ENCODE measurements at places on chromosomes 11 and 22. TPM values are rescaled to one million over a fixed set of nuclear protein-coding genes. Genes with fewer than 3 reads are reported as not detected.

DNA sequence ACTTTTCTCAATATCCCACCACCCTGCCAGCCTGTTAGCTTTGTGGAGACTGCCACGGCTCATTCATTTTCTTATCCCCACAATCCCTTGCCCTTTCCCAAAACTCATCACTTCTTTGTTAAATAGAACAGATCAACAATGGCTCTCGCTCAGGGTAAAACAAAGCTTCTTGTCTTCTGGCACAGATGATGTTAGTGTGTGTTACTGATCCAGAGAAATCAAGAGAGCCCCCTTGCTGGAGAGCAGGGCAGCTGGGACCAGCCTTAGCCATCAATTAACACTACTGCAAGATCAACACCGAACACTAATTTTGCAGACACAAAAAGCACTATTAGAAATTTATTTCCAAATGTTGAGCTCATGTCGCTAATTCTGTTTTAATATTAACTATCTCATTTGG lies 420.9 kb downstream of the TENM4 start:
- DNase-seq: no peak
- H3K27ac ChIP-seq: no peak overlapping the region
- H3K4me3 ChIP-seq: no peak overlapping the region

DNA sequence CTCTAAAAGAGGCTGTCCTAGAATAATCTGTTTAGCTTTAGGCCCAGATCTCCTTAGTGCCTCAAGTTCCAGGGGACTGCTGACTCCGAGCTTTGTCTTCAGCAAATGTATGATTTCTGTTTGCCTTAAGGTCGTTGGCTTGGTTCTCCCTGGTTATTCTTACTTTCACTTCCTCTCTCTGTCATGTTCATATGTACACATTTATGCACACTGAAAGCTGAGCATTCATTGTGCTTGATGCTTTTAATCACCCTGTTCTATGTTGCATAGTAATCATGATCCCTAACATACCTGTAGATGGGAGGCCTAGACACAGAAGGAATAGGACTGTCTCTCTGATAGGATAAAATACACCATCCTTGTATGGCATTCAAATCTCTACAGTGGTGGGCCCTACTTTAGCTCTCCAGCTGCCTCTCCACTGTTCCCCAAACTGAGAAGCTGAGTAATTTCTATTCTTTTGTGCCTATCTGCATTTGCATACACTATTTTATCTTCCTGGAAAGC lies 7.2 kb downstream of the PPFIBP2 start:
- no peaks in the 10 kb centered on the region for H3K36me3 ChIP-seq
- no peak overlapping the region for H3K4me3 ChIP-seq
- DNase-seq: no peak
- no peaks in the 10 kb centered on the region for H3K27me3 ChIP-seq
- H3K4me1 ChIP-seq: no peaks in the 10 kb centered on the region

DNA sequence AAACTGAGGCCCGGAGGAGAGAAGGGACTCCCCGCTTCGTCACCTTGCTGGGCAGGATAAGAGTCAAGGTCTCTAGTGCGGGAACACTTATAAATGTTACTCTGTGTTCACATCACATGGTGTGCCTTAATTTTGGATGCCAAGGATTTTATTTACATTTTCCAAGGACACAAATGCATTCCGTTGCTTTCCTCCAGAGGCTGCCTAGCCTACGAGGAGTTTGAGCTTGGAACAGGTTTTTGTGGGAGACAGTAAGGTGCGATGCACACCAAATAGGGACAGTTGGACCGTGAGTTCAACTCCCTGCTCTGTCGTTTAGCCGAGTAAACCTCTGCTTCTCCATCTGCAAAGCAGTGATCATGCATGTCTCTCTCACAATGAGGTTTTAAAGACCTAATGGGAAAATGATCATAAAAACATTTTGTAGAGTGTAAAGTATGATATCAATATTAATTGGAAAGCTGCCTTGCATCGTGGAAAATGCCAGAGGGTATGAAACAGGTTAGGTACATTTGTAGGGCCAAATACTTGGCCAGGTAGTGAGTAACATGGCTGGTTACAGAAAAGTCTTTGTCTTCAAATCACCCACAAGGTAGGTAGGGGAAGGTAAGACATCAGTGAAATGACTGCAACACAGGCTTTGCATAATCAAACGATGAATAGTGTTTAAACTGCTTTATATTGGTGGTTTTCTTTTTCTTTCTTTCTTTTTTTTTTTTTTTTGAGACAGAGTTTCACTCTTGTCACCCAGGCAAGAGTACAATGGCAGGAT lies 61.8 kb downstream of the ST3GAL4 start:
- peaks cover 45% of the 10 kb centered on the region for H3K4me1 ChIP-seq
- peak overlapping the region; percentile 45 for H3K4me3 ChIP-seq
- DNase-seq: no peak
- H3K27me3 ChIP-seq: no peaks in the 10 kb centered on the region
- no peaks in the 10 kb centered on the region for H3K36me3 ChIP-seq

DNA sequence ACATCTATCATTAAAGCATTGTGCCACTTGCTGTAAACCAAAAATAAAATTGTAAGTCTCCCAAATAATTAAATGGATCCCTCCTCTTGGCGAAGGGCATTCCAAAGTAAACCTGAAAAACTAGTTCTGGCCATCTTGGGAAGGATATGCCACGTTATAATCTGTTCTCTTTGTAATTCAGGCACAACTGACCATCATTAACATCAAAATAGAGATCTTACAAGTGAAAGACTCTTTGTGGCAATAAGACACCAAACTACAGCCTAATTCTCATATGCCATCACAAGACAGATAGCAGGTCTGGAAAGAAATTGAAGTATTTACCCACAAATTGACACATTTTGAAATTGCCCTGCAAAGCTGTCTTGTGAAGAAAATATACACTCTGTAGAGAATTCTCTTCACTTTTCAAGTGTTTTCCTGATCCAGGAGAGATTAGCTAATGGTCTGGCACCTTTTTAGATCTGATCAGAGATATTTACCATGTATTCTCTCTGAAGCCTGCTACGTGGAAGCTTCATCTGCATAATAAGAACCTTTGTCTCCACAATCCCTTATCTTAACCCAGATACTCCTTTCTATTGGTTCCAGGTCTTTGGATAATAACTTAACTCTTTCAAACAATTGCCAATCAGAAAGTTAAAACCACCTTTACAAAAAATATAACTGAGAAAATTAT lies 630.4 kb upstream of the CCDC179 start:
- H3K36me3 ChIP-seq: no peaks in the 10 kb centered on the region
- no peak overlapping the region for H3K27ac ChIP-seq
- H3K27me3 ChIP-seq: no peaks in the 10 kb centered on the region
- no peak overlapping the region for H3K4me3 ChIP-seq

Gene A4GALT
- total RNA-seq: 11.7 TPM

Gene TRIM49
- total RNA-seq: not detected

- no peak overlapping the region for H3K27ac ChIP-seq
- no peaks in the 10 kb centered on the region for H3K36me3 ChIP-seq
- no peaks in the 10 kb centered on the region for H3K27me3 ChIP-seq
- no peaks in the 10 kb centered on the region for H3K4me1 ChIP-seq
- H3K4me3 ChIP-seq: no peak overlapping the region
These were observed 33.1 kb downstream of the TRIM66 start for GRCh38 chr11:8649361-8649760.

- DNase-seq: no peak
- no peaks in the 10 kb centered on the region for H3K27me3 ChIP-seq
- H3K36me3 ChIP-seq: no peaks in the 10 kb centered on the region
- no peak overlapping the region for H3K27ac ChIP-seq
- no peak overlapping the region for H3K4me3 ChIP-seq
- peaks cover 5% of the 10 kb centered on the region for H3K4me1 ChIP-seq
These were observed 56.8 kb downstream of the RPUSD4 start for GRCh38 chr11:126154691-126155090.

Gene MUC2
- total RNA-seq: 3.3 TPM

GRCh38 chr11:76205252-76206076 lies 838 bp downstream of the WNT11 start:
- H3K4me3 ChIP-seq: no peak overlapping the region
- no peaks in the 10 kb centered on the region for H3K27me3 ChIP-seq
- no peak overlapping the region for H3K27ac ChIP-seq
- DNase-seq: no peak

Gene OLFML1
- 52.2 TPM for total RNA-seq

Gene AMPD3
- 9.3 TPM for total RNA-seq

GRCh38 chr22:32106930-32107329 lies 52.2 kb downstream of the C22orf42 start:
- DNase-seq: no peak
- no peak overlapping the region for H3K4me3 ChIP-seq
- H3K27me3 ChIP-seq: no peaks in the 10 kb centered on the region
- H3K36me3 ChIP-seq: no peaks in the 10 kb centered on the region
- no peaks in the 10 kb centered on the region for H3K4me1 ChIP-seq

DNA sequence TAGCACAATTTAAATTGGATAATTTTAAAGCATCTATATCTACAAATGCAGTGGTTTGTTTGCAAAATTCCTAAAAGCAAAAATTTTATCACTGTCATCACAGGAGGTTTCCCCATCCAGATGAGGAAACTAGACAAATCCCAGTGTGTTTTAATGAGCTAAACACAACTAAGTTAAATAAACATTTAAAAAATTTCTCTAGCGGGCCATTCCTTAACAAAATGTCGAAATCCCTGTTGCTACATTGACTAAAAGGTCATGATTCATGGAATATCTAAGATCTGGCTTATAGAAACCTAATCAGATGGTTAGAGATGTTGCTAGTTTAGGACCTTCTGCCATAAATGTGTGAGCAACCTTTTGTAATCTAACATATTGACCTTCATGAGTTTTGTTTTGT lies 107.3 kb upstream of the BDNF start:
- no peaks in the 10 kb centered on the region for H3K27me3 ChIP-seq
- no peak overlapping the region for H3K27ac ChIP-seq
- H3K4me1 ChIP-seq: no peaks in the 10 kb centered on the region
- no peak overlapping the region for H3K4me3 ChIP-seq

Gene GTSE1
- total RNA-seq: 0.23 TPM

DNA sequence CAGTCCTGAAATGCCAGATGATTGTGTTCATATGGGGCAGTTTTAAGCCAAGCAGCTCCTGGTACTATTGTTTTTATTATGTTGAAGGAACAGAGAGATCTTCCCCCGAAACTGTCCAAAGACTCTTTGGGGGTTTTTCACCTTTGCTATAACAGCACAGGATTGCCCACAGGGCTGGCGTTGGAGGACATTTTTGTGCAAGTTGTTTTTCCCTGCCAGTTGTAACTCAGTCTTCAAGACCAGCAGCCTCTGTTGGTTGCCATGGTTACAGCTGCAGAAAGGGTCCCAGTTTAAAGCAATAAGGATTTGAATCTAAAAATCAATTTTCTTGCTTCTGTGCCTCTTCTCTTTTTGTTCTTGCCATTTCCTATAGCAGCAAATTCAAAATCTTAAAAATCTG lies 45.4 kb upstream of the YWHAH start:
- H3K4me3 ChIP-seq: no peak overlapping the region
- no peaks in the 10 kb centered on the region for H3K36me3 ChIP-seq
- no peak overlapping the region for H3K27ac ChIP-seq
- H3K4me1 ChIP-seq: peaks cover 7% of the 10 kb centered on the region
- DNase-seq: no peak

DNA sequence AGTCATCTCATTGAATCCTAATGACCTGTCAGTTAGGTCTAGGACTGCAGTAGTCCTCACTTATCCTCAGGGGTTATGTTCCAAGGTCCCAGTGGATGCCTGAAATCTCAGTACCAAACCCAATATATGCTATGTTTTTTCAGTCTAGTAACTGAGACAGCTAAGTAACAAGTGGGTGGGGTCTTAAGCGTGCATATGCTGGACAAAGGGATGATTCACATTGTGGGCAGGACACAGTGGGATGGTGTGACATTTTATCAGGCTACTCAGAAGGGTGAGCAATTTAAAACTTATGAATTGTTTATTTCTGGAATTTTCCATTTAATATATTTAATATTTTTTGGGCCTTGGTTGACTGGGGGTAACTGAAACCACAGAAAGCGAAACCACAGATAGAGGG lies 29.0 kb downstream of the DDX10 start:
- no peaks in the 10 kb centered on the region for H3K27me3 ChIP-seq
- peaks cover 2% of the 10 kb centered on the region for H3K36me3 ChIP-seq
- no peak for DNase-seq
- no peaks in the 10 kb centered on the region for H3K4me1 ChIP-seq
- no peak overlapping the region for H3K27ac ChIP-seq

DNA sequence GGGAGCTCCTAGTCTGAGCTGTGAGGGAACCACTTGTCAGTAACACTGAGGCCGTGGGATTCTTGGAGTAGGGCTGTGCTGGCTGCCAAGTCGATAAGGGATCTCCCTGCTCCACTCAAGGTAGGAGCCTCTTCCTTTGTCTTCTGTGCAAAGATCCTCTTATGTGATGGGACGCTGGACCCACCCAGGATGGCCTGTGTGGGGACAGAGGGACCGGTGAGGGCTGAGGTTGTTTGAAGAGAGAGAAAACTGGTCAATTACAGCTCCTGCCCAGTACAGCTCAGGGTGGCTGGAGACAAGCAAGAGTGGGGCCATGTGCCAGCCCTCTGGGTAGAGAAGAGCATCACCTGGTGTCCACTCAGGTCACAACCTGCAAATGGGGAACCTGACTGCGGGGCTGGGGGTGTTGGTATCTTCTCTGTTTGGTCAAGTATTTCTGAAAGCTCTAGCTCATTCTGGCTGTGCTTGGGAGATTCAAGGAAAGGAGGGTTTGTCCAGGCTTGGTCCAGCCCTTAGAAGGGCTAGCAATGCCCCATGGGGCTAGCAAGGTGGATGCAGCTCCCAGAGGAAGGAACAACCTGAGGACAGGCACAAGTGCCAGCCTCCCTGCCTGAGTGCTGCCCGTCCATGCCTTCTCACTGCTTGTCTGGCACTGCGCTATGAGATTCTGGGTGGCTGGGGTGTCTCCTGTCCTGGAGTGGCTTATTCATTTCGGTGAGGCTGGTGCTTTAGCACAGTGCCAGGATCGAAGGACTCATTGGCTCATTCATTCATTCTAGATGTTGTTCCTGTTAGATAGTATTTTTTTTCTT lies 27.6 kb upstream of the BAIAP2L2 start:
- no peak overlapping the region for H3K27ac ChIP-seq
- no peak for DNase-seq
- H3K4me3 ChIP-seq: no peak overlapping the region
- H3K4me1 ChIP-seq: no peaks in the 10 kb centered on the region
- H3K36me3 ChIP-seq: no peaks in the 10 kb centered on the region
- H3K27me3 ChIP-seq: no peaks in the 10 kb centered on the region

Measured in ovary (tissue), 10 donors.